ENCODE measurements at places on chromosomes 13 and 19.

- no peak for DNase-seq
Observed at GRCh38 chr19:49559928-49560327, 20.4 kb downstream of the NOSIP start.

- no peak for DNase-seq
Observed at GRCh38 chr13:30868799-30869470, 37.1 kb upstream of the MEDAG start.

GRCh38 chr19:51456541-51457290, 1.5 kb downstream of the SIGLEC8 start:
- DNase-seq, result no peak

GRCh38 chr13:32501064-32501463, 37.5 kb downstream of the N4BP2L2 start:
- DNase-seq, result no peak

DNA sequence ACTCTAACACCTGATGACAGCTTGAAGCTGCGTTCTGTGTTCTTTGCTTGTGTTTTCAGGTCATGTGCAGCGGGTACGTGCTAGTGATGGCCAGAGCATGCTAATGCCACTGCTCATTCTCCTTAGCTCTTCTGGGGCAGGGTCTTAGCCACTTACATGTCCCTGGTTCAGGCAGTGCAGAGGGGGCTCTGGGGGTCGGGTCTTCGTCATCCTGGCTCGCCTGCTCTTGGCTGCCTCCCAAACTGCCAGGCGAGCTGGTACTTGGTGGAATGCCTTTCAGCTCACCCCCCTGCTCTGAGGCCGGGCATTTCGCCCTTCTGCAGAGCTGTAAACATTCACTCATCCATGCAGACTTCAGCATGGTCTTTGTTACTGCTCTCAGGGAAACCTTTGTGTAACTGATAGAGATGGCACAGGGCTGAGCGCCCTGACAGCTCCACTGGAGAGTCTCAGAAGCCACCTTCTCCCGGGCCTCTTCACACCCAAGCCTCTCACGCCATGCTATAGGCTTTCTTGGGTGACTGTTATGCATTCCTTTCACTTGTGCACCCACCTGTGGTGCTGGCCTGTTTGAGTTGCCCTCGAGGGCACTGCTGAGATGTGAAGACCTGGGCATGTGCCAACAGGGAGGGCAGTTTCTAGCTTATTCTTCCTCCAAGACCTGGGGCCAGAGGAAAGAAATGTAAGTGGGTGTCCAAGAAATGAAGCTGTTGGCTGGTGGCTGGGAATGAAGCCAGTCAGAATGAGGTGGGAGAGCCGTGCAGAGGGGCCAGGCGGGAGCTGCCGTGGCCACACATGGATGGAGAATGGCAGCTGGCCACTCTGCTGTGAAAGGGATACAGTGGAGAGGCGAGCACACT, 24.4 kb downstream of the FAM124A start:
- DNase-seq, result no peak

DNA sequence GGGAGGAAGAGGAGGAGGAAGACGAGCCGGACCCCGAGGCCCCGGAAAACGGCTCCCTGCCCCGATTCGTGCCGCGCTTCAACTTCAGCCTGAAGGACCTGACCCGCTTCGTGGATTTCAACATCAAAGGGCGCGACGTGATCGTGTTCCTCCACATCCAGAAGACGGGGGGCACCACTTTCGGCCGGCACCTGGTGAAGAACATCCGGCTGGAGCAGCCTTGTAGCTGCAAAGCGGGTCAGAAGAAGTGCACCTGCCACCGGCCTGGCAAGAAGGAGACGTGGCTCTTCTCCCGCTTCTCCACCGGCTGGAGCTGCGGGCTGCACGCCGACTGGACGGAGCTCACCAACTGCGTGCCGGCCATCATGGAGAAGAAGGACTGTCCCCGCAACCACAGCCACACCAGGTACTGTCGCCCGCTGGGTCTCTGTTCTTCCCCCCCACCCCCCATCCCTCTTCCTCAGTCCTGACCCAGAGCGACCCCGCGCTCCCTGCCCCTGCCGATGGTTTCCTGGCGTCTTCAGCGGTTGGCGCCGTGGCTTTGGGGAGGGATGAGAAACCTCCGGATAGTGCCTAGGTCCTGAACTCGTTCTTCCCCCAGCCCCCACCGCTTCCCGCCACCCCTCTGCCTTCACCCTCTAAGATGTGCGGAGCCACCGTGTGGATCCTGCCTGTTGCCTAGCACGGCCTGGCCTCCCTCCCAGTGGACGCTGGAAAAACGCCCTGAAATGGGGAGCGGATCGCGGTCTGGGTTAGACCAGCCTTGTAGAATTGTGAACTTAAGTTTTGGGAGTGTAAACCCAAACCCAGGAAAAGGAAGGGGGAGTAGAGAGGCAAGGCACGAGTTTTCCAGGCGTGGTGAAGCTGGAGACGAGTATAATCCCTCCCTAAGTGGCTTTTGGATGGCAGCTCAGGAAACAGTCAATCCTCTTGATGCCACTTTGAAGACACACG, 1.5 kb downstream of the HS6ST3 start:
- DNase-seq, result no peak

- no peak for DNase-seq
Observed at GRCh38 chr13:35891507-35892441, 239.4 kb downstream of the DCLK1 start.

- DNase-seq, result no peak
Observed at GRCh38 chr19:31319465-31319864, 29.8 kb downstream of the TSHZ3 start.

GRCh38 chr19:12723381-12723640, 421 bp downstream of the TNPO2 start:
- DNase-seq, result no peak

DNA sequence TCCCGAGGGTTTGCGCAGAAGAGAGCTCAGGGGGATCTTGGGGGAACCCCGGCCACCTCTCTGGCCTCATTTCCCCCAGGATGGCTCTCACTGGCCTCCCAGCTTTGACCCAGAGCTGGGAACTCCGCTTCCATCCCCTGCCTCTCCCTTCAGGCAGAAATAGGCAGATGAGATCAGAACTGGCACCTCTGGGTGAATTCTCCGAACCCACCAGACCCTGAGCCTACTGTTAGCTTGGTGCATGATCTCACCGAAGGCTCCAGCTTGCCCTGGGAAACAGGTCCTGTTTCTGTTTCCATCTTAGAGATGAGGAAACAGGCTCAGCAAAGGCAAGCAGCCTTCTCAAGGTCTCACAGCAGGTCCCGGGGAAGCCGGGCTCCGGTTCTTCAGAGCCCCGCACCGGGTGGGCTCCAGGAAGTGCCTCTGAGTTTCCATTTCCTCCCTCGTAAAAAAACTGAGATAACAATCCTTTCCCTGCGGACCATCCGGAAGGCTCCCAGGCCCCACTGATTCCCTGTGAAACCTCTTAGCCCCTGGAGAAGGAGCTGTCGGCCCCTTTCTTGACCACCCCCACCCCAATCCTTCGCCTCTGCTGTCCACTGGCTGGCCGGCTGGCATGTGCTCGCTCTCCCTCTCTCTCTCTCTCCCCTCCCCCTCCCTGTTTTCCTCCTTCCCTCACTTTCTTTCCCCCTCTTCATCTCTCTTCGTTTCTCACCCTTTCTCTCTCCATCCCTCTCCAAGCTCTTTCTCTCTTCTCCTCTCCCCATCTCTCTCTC, 2.1 kb downstream of the NECTIN2 start:
- no peak for DNase-seq
